ENCODE measurements at places on chromosomes 16 and 17.

DNA sequence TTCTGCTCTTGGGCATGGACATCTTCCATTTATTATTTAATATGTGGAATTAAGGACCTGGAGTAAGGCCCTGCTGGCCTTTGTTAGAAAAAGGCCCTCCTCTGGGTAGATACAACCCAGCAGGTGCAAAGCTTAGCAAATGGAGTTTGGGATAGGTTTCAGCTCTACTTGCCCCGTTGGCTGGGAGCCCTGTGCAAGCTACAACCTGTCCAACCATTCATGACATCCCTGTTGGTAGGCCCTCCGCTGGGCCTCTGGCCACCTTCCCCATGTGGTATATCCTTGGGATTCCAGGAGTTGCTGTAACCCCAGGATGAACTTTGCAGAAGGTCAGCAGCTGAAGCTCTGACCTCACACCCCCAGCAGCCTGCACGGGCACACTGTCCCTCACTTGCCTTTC is 6.4 kb downstream of the NGFR start:
- no peak for DNase-seq

DNA sequence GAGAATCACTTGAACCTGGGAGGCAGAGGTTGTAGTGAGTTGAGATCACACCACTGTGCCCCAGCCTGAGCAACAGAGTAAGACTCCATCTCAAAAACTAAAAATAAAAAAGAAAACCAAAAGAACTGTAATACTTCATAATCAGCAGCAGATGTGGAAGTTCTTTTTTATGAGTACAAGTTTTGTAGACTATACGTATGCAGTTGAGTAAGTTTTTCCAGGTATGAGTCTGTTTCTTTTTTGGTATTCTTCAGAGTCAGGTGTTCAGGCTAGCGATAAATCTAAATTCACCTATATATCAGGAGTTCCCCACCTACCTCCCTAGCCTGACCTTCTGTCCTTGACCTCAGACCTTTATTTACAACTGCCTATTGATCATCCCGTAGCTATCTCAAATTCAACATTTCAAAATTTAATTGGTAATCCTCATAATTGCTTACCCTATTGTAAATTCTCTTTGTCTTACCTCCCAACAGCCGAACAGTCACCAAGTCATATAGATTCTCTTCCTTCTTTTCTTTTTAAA is 10.7 kb downstream of the DCTN5 start:
- DNase-seq = no peak

GRCh38 chr17:39818358-39819000 is 45.6 kb downstream of the IKZF3 start:
- DNase-seq = no peak

DNA sequence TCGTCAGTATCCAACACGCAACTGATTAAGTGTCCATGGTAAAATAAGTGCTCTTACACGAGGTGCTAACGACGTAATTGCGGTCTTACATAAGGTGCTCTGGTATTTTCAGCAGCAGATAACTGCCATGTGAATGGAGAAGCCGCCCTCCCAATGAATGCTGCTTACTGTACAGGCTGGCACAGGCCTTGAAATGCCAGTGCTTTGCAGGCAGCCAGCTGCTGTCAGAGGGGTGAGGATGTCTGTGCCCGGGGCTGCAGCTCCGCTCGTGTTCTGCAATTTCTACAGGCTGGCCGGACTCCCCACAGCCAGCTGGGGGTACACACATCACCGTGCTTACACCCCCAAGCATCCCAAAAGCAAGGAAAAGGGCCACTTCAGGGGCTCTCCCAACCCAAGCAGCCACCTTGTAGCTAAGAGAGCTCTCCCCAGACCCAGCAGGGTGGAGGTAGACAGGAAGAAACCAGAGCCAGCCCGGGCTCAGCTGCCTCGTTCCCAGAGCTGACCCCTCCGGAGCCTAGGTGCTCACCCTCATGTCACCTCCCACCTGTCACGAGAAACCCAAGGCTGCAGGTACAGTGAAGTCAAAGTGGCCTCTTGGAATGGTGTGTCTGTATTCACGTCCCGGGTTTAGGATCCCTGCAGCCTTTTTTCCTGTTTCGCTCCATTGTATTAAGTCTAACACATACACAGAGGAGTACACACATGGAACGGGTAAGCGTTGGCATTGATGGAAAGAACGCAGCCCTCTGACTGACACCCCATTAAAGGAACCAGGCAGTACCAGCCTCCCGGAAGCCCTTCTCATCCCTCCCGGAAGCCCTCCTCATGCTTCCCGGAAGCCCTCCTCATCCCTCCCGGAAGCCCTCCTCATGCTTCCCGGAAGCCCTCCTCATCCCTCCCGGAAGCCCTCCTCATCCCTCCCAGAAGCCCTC is 27.2 kb upstream of the RPH3AL start:
- no peak for DNase-seq

- DNase-seq = no peak
Observed at GRCh38 chr17:59388069-59388556, 56.7 kb downstream of the YPEL2 start.

DNA sequence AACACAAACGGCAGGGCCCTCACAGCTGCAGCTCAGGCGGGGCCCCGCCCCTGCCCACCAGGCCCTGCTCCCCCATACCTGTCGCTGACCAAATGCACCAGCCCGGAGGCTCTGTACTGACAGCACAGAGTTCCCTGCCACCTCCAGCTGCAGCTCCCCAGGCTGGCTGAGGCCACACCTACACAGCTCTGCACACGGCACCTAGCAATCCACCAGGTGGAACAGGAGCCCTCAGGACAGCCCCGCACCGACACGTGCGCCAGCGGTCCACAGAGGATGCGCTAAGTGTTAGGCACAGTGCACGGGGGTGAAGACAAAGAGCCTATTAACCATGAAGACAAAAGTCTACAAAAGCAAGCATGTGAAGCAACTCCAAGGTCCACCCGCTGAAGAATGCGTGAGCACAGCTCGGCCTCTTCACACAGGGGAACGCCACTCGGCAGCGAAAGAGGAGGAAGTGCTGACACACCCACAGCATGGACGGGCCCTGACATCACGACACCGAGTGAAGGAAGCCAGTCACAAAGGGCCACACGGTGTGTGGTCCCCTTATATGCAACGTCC is 5.4 kb downstream of the ZCCHC14 start:
- DNase-seq = no peak

DNA sequence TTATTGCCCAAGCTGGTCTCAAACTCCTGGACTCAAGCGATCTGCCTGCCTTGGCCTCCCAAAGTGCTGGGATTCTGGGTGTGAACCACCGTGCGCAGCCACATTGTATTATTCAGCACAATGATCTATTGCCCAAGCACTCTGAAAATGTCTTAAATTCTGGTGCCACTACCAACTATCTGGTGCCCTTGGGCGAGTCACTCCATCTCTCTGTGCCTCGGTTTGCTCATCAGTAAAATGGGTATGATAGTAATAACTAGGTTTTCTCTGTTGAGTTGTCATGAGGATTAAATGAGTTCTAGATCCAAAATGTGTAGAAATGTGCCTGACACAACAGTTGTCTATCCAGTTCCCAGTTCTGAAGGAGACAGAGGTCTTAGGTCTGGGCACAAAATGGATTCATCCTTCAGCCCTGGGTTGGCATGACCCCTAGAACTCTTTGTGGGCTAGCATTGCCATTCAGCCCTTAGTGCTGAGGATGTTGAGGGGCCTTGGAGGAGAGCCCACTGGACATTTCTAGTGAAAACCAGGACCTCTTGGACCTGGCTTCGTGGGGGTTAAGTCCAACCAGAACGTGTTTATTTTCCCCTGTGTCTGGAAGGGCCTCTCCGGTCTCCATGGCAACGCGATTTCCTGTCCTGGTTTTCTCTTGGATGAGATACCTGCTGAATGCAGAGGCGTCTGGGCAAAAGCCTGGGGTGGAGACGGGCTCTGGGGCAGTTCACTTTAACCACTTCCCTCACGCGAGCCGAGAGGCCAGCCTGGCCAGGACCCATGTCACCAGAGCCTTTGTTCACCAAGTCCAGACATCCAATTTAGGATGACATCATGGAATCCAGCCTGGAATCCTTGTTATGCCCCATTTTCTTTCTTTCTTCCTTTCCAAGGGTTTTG is 43.7 kb upstream of the TNRC6A start:
- DNase-seq = peak; percentile 79

- no peak for DNase-seq
Observed at GRCh38 chr16:69182730-69183416, 4.1 kb upstream of the SNTB2 start.

- no peak for DNase-seq
Observed at GRCh38 chr16:89355007-89355406, 135.4 kb downstream of the ANKRD11 start.

- no peak for DNase-seq
Observed at GRCh38 chr16:3486506-3487215, 8.6 kb downstream of the C16orf90 start.

DNA sequence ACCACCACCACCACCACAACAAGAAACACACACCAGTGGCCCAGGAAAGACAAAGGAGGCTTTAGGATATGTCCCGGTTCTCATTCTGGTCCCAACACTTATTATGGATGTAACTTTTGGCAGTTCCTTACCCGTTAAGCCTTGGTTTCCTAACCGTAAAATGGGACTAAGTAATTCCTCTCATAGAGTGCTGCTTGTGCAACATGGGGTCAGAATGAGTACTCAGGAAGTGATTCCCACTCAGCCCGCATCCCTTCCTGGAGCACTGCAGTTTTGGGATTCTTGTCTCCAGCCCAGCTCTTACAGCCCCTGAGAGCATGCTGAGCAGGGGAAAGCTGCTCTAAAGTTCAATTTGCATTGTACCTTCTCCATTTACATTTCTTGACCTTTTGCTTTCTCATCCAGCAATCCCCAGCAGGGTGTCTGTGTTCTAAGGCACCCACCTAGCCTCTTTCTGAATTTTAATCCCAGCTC is 262.6 kb downstream of the PRKCA start:
- peak; percentile 74 for DNase-seq

DNA sequence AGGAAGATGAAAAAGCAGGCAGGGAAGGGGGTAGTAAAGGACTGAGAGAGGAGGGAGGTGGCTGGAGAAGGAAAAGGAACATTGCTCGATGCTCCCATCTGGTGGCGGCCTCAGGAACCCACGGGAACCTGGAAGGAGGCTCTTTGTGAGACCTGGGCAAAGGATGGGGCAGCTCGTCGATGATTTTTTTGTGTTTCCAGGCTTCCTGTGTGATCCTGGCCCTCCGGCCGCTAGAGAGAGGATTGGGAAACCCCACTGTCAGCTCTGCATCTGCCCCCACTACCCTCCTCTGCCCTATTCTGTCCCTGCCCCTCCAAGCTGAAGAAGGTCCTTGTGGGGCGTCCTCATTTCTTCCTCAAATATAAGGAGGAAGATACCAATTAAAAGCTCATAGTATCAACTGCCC is 6.6 kb downstream of the WFIKKN2 start:
- peak; percentile 74 for DNase-seq

- no peak for DNase-seq
Observed at GRCh38 chr16:4533490-4533889, 5.1 kb downstream of the CDIP1 start.

DNA sequence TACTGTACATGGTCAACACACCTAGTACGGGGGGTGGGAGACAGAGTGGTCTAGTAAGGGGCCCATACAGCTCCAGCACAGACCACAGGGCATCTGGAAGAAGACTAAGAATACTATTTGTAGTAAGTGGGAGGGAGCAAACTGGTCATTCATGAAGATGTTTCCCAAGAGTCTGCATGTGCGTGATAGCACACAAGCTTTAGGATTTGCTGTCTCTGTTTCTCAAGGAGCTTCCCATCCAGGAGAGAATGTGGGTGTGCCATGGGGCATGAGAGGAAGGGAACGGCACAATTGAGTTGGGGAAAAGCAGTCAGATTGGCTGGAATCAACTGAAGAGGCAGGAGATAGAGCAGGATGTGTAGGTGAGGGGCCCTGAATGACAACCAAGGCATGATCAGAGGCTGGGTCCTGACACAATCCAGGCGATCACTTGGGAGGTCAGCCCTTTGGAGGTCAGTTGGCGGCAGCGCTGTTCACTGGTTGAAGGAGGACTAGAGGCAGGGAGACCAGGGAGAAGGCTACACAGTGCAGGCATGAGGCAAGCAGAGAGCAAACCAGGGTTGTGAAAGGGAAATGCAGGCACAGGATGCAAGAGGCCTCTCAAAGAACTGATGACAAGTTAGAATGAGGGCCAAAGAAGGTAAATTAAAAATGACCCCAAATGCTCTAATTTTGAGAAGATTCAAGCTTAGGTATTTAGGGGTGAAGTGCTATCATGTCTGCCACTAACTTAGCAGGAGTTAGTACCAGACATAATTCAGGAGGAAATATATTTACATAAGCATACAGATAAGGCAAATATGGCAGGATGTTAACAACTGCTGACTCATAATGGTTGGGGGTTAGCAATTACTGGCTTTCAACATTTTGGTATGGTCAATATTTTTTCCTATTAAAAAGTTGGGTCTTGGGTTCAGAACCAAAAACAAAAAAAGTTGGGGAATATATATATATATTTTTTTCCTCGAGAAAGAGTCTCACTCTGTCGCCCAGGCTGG is 10.3 kb downstream of the UBE2O start:
- DNase-seq = peak; percentile 46

DNA sequence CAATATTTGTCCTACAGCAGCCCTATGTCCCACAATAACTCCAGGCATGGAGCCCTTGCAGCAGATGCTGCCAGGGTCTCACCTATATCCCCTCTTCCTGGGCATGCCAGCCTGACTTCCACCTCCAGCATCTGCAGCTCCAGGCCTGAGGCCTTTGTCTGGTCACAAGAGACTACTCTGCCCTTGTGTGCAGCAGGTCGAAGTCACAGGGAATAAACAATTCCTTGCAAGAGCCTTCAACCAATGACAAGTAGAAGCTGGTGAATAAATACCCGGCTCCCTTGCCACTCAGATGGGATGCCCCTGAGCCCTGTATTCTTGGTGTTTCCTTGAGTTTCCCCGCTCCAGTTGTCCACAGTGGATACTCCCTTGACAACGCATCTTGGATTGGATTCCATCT is 23.0 kb downstream of the CES1 start:
- no peak for DNase-seq

DNA sequence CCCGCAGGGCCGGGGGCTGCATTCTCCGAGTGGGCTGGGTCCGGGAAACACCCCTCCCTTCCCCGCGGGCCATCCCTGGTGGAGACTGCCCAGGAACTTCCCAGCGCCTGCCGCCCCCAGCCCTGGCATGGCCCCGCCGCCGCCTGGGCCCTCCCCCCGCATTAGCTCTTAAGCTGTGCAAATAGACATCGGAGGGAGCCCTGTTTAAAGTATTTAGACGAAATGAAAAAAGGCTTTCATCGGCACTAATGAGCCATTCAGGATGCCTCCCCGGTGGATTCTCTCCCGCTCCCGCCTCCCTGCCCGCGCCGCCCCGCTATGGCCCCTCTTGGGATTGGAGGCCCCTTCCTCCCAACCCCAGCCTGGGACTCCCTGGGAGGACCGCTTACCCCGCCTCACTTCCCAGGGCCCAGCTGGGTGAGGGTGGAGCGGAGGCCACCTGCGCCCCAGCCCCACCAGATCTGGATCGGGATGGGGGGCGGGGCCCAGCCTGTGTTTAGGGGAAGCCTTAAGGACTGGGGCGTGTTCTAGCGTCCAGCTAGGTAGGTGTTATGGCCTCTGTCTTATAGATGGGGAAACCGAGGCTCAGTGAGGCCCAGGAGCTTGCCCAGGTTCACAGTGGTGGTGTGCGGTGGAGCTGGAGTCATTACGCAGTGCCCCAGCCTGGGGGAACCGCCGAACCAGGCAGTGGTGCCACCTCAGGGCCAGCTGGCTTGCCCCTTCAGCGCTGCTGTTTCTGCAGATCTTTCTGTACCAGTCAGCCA is 19.7 kb downstream of the SEZ6 start:
- no peak for DNase-seq
